ENCODE measurements at places on chromosomes 1 and 21.

DNA sequence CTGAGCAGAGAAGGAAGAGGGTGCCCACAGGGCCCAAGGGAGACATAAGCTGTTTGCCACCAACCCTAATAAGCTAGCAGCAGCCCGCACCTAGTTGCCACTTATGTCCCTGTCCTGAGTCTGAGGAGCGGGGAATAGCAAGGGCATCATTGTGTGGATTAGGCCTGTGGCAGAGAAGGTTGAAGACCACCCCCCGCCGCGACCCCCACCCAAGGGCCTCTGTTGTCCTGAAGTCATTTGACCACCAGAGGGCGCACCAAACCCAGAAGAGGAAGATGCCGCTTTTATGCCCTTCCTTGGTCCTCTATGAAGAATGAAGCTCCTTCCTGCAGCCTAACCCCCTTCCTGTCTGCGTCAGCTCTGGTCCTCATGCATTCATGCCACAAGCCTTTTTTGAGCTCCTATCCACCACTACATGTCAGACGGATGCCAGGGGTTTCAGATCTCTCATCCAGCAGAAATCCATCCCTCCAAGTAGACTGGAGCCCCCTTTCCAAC lies 16.6 kb downstream of the RHBG start:
- peak; percentile 60 for DNase-seq

- no peak for DNase-seq
Observed at GRCh38 chr1:49307457-49307856, 530.8 kb upstream of the BEND5 start.

DNA sequence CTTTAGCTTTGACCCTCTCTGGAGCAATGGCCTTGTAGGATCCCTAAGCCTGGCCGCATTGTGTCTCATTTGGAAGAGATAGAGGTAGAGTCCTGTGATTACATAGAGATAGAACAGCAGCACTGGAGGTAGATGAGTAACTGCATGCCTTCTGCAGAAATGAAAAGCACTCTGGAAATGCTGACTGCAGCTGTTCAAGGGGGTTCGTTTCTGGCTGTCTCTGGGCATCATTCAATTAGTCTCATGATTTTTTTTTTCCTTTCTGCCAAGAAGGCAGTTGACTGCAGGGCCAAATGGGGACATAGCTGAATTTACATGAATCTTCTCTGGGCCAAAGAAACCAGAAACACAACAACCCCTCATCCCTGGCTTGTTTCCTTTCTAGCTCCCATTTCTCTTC lies 28.1 kb upstream of the SNX27 start:
- DNase-seq, result no peak

DNA sequence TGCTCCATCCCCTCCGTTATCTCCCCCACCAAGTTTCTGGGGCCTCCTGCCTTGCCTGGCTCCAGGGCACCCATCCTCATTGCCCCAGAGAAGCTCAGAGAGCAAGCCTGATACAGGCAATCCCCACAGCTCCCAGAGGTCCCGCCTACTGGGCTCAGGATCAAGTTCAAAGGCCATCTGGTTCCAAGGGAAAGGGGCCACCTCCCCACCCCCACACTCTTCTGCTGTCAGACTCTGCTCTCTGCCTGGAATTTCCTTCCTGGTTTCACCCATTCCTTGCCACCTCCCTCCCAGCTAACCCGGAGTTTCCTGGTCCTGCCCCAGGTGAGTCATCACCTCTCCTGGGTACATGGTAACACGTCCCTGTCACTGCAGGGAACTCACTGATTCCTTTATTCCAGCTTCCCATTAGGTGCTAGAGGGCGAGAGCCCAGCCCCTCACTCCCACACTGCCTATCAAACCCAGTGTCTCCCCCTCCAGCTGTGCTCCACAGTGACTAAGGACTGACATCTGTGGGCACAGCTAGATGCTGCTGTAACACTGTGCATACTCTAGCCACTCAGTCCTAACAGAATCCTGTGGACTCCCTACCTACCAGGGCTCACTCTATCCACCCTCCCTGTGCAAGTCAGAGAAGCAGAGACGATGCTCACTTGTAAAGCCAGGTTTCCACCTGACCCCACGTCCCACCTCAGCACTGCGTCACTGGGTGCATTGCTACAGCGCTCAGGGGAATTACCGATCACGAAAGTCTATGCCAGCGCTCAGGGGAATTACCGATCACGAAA lies 21.8 kb downstream of the RSPH1 start:
- DNase-seq, result no peak

DNA sequence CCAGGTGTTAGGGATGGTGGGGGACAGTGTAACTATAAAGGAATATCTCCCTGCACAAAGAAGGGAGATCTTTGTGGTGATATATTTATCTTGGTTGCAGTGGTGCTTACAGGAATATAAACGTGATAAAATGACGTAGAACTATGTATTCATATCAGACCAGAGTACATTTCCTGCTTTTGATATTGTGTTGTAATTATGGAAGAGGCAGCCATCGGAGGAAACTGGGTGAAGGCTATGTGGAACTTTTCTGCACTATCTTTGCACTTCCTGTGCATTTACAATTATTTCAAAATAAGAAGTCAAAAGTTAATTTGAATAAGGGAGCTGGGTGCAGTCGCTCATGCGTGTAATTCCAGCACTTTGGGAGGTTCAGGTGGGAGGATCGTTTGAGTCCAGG lies 37.6 kb downstream of the NDUFS5 start:
- DNase-seq, result no peak

DNA sequence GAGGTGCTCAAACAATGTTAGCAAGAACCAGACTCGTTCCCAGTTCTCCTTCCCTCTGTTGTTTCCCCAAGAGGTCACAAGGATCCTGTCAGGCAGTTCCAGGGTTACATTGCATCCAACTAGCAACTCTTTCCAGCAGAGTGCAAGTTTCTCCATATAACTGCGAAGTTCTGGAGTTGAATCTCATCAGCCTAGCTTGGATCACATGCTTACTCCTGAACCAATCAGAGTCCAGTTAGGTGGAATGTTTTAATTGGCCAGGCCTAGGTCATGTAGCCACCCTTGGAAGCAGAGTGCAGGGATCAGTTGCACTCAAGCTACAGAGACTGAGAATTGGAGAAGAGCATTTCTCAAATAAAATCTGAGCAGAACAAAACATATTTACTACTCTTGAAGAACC lies 15.9 kb upstream of the PIK3R3 start:
- DNase-seq, result no peak

- DNase-seq, result no peak
Observed at GRCh38 chr1:24957016-24957807, 27.1 kb upstream of the RUNX3 start.

- no peak for DNase-seq
Observed at GRCh38 chr1:15106608-15107007, 46.9 kb upstream of the TMEM51 start.

DNA sequence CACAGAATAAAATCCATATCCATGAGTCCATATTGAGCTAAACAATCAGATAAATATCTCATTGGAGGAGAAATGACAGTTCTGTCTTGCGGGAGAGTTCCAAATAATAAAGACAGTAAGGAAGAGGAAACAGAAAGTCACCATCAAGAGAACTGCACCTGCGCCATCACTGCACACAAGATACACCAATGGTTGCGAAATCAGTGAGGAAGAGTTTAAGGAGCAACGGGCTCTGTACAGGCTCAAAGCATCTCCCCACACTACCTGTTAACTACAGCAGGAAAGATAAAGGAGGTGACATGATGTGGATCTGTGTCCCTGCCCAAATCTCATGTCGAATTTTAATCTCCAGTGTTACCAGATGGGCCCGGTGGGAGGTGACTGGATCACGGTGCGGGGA lies 7.8 kb downstream of the C2CD2 start:
- DNase-seq, result no peak

GRCh38 chr1:156863631-156864030 lies 3.0 kb downstream of the NTRK1 start:
- DNase-seq, result no peak

DNA sequence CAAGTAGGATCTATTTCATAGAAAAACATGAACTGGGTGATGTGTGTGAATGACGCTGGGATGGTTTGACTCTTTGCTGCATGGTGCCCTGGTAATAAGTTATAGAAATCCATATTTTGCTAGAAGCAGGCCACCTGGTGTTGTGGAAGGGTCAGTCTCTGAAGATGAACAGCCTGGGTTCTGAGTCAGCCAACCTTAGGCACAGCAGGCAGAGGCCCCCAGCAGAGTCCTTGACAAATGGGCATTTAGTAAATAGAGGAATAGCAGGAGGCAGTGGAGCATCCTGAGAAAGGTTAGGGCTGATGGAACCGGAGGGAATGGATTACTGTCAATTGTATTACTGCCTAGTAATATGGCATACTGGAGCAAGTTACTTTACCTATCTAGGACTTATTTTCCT lies 20.9 kb downstream of the FGGY start:
- no peak for DNase-seq

DNA sequence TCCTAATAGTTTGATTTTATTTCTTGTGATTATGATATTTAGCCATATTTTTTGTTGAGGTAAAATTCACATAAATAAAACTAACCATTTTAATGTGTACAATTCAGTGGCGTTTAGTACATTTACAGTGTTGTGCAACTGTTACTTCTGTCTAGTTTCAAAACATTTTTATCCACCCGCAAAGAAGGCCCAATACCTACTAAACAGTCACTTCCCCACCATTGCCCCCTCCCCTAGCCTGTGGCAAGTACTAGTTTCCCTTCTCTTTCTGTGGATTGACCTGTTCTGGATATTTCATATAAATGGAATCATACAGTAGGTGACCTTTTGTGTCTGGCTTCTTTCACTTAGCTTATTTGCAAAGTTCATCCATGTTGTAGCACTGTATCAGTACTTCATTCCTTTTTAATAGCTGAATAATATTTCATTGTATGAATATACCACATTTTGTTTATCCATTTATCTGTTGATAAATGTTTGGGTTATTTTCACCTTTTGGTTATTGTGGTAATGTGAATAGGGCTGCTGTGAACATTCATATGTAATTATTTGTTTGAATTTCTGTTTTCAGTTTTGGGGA lies 4.1 kb downstream of the FLVCR1 start:
- no peak for DNase-seq

DNA sequence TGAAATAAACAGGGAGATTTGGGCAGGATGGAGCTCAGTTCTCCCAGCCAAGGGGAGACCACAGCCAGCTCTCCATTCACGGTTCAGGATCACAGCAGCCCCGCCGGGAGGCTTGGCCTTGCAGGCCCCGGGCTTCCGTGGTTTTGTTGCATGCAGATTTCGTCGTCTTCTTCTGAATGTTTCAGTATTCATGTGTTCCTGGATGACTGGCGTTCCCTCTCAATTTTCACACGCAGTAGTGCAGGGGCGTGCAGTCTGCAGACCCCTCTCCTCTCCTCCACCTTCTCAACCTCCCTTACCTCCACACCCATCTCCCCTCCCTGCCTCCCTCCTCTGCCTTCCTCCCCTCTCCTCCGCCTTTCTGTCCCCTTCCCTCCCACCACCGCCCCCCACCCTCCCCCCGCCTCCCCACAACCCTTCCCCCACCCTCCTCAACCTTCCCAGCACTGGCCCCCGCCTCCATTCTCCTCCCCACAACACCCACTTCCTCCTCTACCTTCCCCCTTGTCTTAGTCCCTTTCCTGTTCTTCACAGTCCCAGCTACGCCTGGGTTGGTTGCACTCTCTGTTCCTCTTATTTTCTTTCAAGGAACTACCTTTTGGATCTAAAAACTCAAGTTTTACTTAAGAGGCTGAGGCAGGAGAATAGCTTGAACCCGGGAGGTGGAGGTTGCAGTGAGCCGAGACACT lies 8.4 kb upstream of the SLC19A1 start:
- peak; percentile 17 for DNase-seq

GRCh38 chr1:58982259-58982998 lies 198.6 kb upstream of the JUN start:
- DNase-seq, result peak; percentile 49

GRCh38 chr1:221565711-221566110 lies 176.2 kb downstream of the DUSP10 start:
- no peak for DNase-seq

- DNase-seq, result no peak
Observed at GRCh38 chr1:213179784-213180183, 128.7 kb downstream of the RPS6KC1 start.

DNA sequence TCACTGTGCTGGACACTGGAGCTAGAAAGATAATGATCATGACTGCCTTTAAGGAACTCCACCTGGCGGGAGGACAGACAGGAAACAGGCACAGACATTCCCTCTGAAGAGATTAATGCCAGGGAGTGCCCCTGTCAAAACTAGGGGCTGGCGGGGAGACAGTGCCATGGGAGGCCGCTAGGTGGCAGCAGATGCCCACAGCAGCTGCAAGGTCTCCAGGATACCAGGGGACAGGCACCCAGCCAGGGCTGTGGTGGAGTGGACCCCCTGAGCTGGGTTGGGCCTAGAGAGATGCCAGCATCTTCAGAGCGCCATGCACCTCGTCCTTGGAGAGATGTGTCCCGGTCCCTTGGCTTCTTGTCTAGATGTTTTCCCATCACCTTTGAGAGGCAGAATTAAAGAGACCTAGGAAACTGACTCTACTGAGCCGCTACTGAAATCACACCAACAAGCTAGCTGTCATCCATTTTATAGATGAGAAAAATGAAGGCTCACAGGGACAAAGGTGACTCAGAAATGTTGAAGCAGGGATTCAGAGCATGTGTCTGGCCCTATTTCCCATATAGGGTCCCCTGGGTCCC lies 3.6 kb downstream of the REN start:
- DNase-seq, result peak; percentile 46

GRCh38 chr1:232417636-232418248 lies 212.2 kb downstream of the SIPA1L2 start:
- DNase-seq, result no peak

DNA sequence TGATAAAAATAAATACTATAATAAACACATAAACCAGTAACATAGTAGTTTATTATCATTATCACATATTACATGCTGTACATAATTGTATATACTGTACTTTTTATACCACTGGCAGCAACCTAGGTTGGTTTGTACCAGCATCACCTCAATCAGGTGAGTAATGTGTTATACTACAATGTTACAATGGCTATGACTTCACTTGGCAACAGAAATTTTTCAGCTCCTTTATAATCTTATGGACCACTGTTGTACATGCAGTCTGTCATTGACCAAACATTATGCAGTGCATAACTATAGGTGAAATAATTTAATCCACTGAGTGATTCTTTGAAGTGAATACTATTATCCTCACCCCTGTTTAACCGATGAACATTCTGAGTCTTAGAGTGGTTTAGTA lies 44.5 kb downstream of the TNFSF4 start:
- no peak for DNase-seq

GRCh38 chr1:180521474-180522212 lies 19.3 kb upstream of the ACBD6 start:
- DNase-seq, result peak; percentile 33

DNA sequence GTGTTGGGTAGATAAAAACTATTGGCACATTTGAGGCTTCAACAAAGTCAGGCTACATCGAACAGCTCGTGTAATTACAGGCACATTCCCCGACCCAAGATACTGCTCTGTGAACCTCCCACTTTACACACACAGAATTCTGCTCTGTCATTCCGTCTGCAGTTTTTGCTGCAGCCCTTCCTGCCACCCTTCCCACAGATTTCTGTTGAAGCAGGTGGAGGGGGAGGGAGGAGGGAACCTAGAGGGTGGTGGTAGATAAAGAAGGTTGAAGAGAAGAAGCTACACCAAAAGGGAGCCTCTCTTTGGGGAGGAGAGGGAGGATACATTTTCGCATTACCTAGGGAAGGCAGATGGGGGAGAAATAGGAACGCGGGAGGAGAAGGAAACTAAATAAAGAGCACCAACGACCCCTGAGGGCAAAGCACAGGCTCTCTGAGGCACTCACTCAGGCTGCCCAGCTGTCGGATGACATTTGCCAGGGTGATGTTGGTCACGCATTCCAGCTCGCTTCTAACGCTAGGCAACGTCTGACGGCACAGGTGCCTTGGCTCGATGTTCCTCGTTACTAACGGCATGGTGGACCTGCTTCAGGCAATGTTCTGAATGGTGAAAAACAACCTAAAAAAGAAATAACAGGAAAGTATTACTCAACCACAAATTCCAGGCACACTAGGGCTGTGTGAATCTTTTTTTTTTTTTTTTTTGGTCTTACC lies 36.0 kb downstream of the GPR3 start:
- peak; percentile 46 for DNase-seq

Data from AG10803 (cell line).